Renal pelvis (tissue), 12 donors: ENCODE measurements at places on chromosomes 1 and 21.

- DNase-seq: no peak
Observed at GRCh38 chr21:35203093-35203977, 154.2 kb upstream of the RUNX1 start.

GRCh38 chr1:188514917-188515316 lies 1686.2 kb downstream of the PLA2G4A start:
- no peak for DNase-seq

- no peak for DNase-seq
Observed at GRCh38 chr1:186615332-186615731, 64.9 kb downstream of the PTGS2 start.

DNA sequence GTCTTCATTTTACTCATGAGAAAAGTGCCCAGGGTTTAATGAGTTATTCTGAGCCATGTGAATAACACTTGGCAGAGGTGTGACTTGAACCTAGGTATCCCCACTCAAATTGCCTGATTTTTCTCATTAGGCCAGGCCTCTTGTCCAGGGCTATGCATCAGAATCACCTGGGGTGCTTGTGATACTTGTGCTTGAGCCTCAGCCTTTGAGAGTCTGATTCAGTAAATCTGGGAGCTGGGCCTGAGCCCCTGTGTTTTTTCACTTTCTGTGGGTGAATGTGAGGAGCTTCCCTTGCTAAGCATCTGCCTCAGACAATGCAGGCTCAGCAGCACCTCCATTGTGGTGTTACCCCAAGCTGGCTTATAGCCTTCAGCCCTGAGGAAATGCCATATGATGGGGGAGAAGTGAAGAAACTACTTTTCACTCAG lies 127.1 kb downstream of the S1PR1 start:
- no peak for DNase-seq

- DNase-seq: no peak
Observed at GRCh38 chr21:44762221-44763049, 39.2 kb downstream of the UBE2G2 start.

GRCh38 chr1:211574705-211575104 lies 4.3 kb downstream of the SLC30A1 start:
- DNase-seq: no peak

DNA sequence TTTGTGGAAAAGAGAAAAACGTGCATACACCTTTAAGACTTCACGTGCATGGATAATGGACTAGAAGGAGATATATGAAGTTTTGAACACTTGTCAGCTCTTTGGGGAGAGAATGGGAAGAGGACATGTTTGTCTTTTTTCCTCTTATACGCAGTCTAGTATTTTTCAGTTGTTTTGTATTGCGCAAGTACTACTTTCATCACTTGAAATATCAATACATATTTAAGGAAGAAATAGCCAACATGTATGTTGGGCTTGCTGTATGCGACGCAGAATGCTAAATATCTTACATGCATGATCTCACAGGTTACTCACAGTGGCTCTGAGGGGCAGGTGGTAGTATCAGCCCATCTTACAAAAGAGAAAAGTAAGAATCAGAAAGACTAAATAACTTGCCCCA lies 176.5 kb upstream of the RUNX1 start:
- DNase-seq: no peak

DNA sequence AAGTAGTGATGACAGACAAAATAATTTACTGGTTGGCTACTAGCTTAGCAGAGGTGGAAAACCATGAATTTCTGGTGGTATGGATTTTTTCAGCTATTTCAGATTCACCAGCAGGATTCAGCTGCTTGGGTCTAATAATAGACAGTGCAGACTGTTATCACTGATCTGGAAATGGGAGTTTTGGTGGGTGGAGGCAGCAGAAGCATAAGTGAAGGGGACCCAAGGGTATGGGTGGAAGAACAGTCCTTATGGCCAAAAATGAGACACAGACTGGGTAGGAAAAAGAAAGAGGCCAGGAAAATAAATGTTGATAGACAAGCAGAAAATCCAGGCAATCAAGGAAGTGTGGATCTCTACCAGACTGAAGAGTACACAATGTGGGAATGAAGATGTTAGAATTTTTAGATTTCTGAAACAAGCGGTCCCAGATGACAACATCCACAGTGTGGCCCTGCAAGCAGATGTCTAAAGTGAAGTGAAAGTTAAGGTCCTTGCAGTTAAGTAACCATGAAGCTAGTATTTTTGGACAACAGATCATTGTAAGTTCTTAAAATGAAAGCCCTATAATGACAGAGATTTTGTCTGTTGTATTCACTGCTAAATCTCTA lies 24.7 kb downstream of the LYST start:
- no peak for DNase-seq

- DNase-seq: peak; percentile 97
Observed at GRCh38 chr1:109548321-109549267, at the start of gene GNAI3. Gene GNAI3, plus strand, starts transcription at chr1:109548615. Its CDS starts 106 bp downstream, at chr1:109548721.

GRCh38 chr21:46598581-46599572 lies 6.0 kb downstream of the S100B start:
- DNase-seq: peak; percentile 82

GRCh38 chr21:14607262-14607661 lies 61.1 kb upstream of the SAMSN1 start:
- DNase-seq: no peak

DNA sequence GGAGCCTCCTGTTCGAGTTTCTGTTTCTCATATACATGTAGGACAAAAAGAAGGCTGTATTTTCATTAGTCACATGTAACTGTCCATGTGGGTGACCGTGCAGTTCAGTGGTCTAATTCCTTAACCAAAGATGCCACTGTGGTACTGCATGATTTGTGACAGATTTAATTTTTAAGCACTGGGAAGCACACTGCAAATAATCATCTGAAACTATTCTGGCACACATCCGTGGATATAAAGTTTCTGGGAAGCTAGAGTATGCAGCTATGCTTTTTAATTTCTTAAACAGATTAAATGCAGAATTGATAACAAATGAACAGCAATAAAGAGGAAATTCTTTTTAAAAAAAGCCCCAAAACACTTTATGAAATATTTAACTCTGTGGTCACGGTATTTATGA lies 254.8 kb downstream of the LMO4 start:
- no peak for DNase-seq

GRCh38 chr1:30907481-30908315 lies 860 bp downstream of the SDC3 start:
- no peak for DNase-seq

DNA sequence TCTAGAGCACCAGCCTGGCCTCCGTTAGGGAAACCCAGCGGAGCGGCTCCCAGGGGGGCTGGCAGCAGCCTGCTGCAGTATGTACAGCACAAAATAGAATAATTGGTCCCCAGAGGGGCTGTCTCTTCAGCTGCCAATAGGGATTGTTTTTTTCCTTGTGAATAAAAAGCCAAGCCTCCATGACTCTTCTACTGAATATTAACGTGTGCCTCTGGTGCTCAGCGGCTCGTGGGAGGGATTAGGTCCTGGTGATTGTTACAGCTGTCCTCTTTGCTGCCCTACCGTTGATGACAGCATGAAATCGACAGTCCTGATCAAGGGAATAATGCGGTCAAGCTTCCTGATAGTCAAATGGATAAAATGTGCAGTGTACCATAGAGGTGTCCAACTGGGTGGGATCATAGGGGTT lies 190.7 kb upstream of the RUNX1 start:
- no peak for DNase-seq

- DNase-seq: no peak
Observed at GRCh38 chr1:201731592-201731991, 97.4 kb upstream of the IPO9 start.

DNA sequence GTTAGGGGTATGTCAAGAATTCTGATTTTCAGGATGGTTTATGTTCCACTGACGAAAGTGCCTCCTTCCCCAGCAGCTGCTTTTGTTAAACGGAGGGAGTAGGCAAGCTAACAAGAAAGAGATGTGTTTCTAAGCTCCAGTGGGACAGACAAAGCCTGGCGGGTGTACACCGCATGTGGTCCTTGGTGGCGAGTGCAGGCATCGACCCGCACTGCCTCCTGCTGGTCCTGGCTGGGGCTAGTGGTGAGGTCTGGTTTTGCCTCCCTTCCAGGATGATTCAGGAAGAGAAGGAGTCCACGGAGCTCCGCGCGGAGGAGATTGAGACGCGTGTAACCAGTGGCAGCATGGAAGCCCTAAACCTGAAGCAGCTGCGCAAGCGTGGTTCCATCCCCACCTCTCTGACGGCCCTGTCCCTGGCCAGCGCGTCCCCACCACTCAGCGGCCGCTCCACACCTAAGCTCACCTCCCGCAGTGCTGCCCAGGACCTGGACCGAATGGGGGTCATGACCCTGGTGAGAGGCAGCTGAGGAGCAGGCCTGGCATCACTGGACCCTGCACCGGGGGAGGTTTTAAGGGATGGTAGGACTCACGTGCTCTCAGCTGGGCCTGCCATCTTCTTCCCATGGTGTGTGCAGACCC lies 29.0 kb downstream of the PPFIA4 start:
- DNase-seq: no peak

- peak; percentile 49 for DNase-seq
Observed at GRCh38 chr21:36640174-36640720, 58.7 kb upstream of the SIM2 start.

GRCh38 chr1:211642870-211643269 lies 32.6 kb downstream of the NEK2 start:
- no peak for DNase-seq

- DNase-seq: no peak
Observed at GRCh38 chr1:35556484-35557117, 602 bp downstream of the KIAA0319L start.

- DNase-seq: no peak
Observed at GRCh38 chr21:35586305-35586704, 474.0 kb downstream of the SETD4 start.

GRCh38 chr1:70431874-70432273 lies 20.8 kb downstream of the CTH start:
- no peak for DNase-seq

GRCh38 chr1:232301246-232301645 lies 328.7 kb downstream of the SIPA1L2 start:
- DNase-seq: no peak

DNA sequence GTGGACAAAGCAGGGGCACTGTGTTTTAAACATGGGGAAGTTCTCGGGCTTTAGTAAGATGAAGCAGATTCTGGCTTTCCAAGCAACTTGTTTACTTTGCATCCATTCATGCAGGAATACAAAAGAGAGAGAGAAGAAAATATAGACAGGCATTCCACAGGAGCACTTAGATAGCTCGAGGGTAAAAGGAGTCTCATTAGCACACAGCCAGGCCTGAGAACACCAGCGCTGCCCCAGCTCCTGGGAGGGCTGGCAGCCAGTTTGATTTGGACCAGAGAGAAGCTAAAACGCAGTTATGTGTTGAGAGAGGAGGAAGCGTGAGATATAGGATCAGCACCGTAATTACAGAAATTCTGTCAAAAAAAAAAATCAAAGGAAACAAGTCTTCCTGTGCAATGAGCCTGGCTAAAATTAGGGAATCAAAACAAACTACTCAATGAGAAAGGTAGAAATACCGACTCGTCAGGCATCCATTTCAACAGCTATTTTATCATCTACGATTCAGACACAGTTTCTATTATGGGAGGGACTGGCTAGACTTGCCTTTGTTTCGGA lies 68.2 kb downstream of the CLSTN1 start:
- no peak for DNase-seq

GRCh38 chr1:108646648-108647269 lies 14.1 kb downstream of the HENMT1 start:
- peak; percentile 34 for DNase-seq

DNA sequence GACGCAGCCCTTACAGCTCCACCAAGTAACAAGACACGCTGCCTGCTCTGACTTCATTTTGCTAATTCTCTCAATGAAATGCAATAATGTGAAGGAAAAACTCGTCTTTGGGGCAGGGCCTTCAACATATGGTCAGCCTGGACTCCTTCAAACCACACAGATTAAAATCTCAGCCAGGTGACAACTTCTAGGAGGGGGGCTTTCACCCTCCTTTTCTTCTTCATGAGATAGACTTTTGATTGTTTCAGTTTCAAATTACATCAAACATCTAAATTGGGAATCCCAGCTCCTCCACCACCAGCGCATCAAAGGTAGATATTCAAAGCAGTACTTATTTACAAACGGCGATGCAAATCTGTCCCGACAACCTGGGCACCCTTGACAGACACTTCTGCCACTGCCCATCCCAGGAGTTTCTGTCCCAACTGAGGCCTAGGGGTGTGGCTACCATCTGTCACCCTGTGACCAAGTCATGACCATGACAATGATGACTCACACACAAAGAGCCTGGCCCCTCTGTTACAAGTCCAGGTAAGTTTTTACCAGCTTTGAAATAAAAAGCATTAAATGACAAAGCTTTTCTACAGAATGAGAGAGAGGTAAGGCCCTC lies 29.7 kb downstream of the SSBP3 start:
- DNase-seq: no peak

DNA sequence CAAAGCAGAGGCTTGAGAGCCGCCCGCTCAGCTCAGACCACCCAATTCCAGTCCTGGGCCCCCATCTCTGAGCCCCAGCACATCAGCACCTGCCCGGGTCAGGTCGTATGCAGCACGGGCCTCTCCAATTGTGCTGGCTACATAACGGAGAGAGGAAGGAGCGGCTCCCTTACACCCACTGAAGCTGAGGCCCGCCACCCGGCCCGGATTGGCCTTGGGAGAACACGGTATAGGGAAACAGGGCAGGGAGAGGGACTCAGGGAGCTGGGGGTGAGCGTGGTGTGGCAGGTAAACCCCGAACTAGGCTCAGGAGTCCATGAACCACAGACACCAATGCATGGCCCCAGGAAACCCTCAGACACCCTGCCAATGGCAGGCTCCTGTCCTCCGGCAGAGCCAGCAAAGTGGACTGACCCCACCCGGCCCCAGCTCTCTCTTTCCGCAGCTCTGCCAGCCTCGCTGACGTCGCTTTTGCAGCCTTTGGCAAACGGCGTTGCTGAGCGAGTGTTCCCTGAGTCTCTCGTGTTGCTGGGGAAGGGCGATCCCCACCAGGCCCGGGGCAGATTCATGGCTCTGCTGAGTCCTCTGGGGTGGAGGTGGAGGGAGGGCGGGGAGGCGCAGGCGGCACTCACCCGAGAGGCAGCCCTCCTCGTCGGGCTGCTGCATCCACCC lies 16.5 kb downstream of the MEGF6 start:
- DNase-seq: no peak

GRCh38 chr1:152718238-152718637 lies 10.3 kb downstream of the LCE4A start:
- no peak for DNase-seq

- DNase-seq: no peak
Observed at GRCh38 chr1:113542221-113542701, 151.9 kb downstream of the MAGI3 start.

- no peak for DNase-seq
Observed at GRCh38 chr1:48120621-48121020, 101.9 kb upstream of the SLC5A9 start.
